ENCODE measurements at places on chromosomes 2 and 18. TPM values are rescaled to one million over a fixed set of nuclear protein-coding genes. Genes with fewer than 3 reads are reported as not detected.

The COPS7B gene
- 43.7 TPM for total RNA-seq

The ACTG2 gene
- 365 TPM for total RNA-seq

The RNF138 gene
- total RNA-seq = 26.2 TPM

The STAT4 gene
- 2.6 TPM for total RNA-seq

The HOXD3 gene
- total RNA-seq = not detected

The XDH gene
- total RNA-seq = 51.1 TPM

The IL1B gene
- total RNA-seq = 219 TPM

The CPO gene
- not detected for total RNA-seq

All from mammary epithelial cell (primary cell).